NCI-H2107 (cell line): ENCODE measurements at places on chromosomes 7 and 10.

GRCh38 chr7:57327081-57327480, 122.9 kb upstream of the ZNF716 start:
- DNase-seq = no peak

DNA sequence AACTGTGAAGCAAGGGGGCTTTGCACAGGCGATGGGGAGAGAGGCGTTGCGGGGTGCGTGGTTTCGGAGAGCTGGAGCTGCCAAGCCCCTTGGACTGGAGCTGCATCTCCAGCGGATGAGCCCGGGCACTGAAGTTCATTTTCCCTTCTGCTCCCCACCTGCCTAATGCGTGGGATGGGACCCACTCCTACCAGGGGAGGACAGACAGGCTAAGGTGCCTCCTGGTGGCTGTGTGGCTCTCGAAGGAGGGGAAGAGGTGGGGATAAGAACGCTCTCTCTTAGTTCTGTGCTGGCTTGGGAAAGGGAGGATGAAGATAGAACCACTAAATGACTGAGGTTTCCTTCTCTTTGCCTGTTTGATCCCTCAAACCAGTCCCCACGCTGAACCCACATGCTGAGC, 177.6 kb upstream of the PITRM1 start:
- DNase-seq = no peak

DNA sequence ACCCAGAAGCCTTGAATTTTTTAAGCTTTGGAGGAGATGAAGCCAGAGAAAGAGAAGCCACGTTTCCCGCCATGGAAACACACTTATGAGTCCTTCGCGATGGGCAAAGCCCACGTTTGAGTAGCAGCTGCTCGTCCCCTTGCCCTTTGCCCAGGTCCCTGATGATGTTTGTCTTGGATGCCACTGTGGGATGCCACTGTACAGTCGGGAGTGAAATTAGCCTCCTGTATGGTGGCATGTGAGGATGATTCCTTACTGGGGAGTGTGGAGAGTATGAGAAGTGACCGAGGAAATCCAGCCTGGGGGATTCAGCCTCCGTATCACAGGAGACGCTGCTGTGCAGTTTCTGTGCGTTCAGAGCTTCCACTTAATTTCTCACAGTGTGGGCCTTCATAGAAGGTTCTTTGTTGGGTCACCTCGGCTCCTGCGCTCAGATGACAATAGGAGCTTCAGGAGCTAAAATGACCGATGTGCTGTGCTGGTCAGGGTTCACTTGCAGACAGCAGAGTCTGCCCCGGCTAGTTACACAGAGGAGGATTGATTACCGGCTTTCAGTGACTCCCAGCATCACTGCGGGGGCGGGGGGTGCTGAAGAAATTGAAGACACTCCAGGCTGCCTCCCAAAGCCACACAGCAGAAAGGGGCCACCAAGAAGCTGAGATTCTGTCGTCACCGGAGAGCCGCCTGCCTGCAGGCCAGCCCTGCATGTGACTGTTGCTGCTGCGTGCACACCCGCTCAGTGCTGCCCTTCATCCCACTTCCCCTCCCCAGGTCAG, 122.1 kb upstream of the SFMBT2 start:
- no peak for DNase-seq

GRCh38 chr10:17407047-17407446, 47.3 kb downstream of the ST8SIA6 start:
- no peak for DNase-seq

- DNase-seq = no peak
Observed at GRCh38 chr7:92723205-92723604, 113.2 kb downstream of the CDK6 start.

DNA sequence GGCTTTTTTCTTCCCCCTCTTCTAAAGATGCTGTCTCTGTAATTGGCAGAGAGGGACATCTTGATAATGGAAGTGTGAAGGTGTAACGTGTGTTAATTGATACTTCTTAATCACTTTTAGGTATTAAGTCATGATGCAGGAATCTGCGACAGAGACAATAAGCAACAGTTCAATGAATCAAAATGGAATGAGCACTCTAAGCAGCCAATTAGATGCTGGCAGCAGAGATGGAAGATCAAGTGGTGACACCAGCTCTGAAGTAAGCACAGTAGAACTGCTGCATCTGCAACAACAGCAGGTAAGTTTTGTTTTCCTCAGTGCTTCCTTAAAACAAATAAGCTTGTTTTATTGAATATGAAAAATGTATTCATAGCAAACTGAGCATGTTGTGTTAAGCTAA, 11.8 kb downstream of the FOXP2 start:
- DNase-seq = no peak

- DNase-seq = no peak
Observed at GRCh38 chr7:97285348-97285747, 167.8 kb downstream of the SDHAF3 start.

- no peak for DNase-seq
Observed at GRCh38 chr7:104059103-104059502, 69.6 kb upstream of the RELN start.

DNA sequence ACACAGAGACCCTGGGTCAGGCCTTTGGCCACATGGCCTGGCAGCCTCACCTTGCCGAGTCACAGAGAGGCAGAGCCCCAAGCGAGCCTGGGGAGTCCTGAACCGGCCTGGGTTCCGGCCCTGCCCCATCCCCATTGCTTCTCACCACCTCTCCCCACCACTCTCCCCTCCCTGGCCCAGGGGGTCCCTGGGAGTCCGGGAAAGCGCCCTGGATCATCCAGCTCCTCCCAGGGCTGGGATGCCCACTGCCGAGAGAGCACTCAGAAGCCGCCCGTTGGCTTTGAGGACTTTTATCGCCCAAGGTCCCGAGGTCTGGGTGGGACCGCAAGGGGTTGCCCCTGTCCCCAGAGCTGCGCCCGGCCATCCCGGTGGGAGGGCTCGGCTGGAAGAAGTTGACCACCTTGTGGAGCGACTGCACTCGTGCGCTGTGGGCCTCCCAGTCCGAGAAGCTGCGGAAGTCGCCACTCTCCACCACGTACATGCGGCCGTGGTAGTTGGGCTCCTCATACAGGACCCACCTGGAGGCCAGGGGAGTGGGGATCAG, 8.1 kb downstream of the CRYGN start:
- DNase-seq = no peak

DNA sequence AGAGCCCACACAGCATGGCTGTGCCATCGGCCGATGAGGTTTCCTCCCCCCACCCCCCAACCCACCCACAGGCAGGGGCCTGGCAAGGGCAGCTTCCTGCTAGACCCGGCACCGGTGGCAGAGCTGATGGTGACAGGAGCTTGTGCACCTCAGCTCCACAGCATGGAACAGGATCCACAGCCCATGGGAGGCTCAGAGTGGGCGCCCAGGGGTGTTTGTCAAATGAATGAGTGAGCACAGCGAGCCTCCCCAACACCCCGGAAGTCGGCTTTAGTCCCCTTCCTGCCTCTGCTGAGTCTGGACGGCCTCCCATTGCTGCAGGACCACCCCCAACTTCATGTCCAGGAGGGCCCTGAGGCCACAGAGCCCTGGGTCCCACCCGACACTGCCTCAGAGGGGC, 68.9 kb downstream of the PDGFA start:
- no peak for DNase-seq

GRCh38 chr10:19658622-19659233, 157.5 kb upstream of the PLXDC2 start:
- no peak for DNase-seq

DNA sequence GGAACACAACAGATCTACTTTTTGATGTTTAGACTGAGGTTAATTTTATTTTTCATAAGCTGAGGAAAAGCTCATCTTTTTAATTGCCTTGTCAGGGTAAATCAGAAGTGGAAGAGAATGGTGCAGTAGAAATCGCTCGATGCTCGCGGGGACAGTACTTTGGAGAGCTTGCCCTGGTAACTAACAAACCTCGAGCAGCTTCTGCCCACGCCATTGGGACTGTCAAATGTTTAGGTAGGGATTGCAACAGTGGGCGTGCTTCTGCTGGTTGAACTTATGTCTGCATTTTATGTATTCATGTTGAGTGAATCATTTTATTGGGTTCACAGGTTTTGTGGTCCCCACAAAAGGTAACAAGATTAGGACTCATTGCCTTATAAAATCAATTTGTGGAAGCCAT, 11.7 kb upstream of the HBP1 start:
- no peak for DNase-seq

GRCh38 chr10:104099269-104099668, 13.6 kb upstream of the COL17A1 start:
- DNase-seq = no peak

DNA sequence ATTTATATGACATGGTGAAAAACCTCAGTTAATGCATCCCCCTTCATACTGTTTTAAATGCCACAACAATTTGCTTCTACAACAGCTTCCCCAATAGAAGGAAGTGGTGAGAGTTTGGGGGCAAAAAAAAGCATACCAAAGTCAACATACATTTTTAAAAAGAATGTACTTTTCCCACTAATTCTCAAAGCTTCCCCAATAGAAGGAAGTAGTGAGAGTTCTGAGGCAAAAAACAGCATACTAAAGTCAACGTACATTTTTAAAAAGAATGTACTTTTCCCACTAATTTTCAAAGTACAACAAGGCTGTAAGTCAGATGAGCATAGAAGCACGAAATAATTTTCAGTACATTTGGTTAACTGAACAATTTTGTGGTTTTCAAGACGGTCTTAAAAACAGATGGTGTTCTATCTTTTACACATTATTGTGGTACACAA, 24.0 kb downstream of the WASL start:
- DNase-seq = no peak

- no peak for DNase-seq
Observed at GRCh38 chr7:47428768-47429472, 153.0 kb downstream of the TNS3 start.

GRCh38 chr7:7956531-7957128, 12.0 kb upstream of the GLCCI1 start:
- no peak for DNase-seq

DNA sequence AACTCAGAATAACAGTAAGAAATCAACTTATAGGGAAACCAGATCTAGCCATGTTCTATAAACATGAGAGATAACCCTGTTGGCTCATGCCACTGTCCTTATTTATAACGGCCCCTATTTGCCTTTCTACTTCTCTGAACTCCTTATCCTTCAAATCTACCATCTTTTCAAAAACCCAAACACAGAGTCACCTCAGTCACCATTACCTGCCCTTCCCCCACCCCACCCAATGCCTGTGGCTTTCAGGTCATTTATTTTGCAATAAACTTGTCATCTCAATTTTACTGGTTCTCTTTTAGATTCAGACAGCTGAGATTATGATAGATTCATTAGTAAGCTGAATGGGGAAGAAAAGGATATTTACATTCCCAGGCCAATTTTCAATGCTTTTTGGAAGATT, 53.6 kb downstream of the KMT2C start:
- DNase-seq = no peak

DNA sequence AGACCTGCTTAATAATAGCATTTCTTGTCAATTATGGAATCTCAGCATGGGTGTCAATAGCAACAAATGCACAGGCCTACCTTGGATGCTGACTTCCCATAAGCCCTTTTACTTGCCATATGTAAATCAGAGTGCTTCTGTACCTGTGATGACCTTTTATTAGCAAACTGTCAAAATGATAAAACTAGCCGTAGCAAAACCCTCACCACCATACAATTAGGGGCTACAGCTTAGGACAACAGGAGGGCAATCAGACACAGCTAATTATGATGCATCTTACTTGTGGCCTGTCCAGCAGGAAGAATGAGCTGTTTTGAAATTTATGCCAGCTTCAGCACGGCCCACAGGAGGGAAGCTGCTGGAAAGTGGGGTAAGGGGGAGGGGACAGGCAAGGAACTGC, 201.6 kb downstream of the TAX1BP1 start:
- no peak for DNase-seq

DNA sequence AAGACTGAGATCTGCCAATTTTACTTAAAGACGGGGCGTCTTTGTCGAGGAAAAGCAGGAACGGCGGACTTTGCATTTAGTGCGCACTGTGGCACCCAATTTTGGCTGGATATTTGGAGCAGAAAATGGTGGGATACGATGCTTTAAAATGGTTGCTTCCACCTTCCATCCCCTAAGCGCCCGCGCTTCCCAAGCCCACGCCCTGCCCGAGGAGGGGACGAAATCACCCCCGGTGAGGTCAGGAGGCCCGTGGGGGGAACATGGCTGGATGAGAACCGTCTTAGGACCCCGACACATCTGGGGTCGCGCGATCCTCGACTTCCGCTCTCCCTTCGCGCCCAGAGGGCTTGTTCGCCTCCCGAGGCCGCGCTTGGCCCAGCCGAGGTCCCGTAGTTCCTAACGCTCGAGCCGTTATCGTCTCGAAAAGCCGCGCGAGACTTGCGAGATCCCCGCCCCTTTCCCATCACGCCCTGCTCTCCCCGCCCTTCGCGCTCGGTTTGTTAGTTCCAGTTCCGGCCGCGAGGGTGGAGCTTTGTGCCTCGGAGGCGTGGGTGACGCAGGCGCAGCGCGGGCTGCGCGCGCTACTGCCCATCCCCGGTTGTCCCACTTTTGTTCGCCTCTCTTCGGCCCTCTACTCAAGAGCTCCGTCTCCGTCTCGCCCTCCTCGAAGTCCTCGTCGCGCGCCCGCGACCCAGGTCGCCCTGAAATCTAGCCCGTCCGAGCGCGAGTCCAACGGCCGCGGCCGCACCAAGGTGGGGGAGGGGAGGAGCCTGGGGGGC, at the start of gene SRRT:
TSS of gene SRRT (plus strand) at position 527 of the 779 bp plus-strand sequence. CDS start 488 bp downstream, outside the sequence.
- DNase-seq = peak; percentile 99

DNA sequence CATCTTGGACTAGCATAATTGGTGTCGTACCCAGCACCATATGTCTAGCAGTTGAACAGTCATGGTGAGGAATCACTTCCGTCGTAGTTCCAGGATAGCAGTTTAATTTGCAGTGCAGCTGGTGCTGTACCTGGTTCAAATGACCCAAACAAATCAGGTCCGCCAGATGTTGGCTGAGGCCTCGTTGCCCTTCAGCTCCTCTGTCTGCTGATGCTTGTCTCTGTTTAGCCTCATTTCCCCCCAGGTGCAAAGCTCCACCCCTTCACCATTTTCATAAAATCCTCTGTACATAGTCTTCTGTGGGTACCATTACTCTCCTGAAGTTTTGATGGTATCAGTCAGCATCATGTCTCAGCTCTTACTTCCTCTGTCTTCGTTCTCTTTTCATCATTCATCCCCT, 35.1 kb downstream of the UMAD1 start:
- DNase-seq = no peak

- DNase-seq = no peak
Observed at GRCh38 chr10:94210440-94211168, 152.1 kb downstream of the NOC3L start.

GRCh38 chr10:132232023-132232951, 45.5 kb downstream of the DPYSL4 start:
- peak; percentile 43 for DNase-seq

DNA sequence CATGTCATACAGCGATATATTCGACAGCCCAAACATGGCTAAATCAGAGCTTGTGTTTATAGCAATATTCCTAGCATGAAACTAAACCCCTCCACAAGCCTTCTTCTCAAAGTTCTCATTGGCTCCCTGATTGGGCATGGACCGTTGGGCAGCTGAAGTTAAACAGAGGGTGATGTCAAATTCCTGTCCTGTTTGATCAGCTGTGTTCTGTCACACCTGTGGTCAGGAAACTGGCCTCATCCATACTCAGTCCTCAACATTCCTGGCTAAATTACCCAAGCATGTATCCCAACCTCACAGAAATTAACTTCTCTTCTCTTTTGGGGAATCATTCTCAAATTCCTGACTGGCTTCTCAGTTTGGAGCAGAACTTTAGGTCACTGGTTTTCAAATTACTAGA, 107.9 kb downstream of the ODAD2 start:
- DNase-seq = no peak
